ENCODE measurements at places on chromosomes 2 and 18. TPM values are rescaled to one million over a fixed set of nuclear protein-coding genes. Genes with fewer than 3 reads are reported as not detected.

DNA sequence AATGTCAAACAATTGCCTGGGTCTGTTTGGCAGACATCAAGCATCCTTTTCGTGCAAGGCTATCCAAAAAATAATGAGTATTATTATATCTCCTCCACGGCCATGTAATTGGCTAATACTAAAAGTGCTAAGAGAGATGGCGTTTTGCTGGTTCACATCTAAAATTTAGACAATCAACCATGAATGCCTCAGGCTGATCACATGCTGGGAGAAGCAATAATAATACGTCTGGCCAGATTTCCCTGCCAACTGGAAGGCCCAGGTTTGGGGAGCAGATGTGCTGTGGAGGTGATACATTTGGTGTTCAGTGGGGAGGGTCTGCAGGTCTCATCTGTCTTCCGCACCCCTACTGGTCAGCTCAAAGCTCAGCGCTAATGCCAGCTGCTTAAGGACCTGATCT lies 60.3 kb upstream of the CREB1 start:
- no peak for DNase-seq

DNA sequence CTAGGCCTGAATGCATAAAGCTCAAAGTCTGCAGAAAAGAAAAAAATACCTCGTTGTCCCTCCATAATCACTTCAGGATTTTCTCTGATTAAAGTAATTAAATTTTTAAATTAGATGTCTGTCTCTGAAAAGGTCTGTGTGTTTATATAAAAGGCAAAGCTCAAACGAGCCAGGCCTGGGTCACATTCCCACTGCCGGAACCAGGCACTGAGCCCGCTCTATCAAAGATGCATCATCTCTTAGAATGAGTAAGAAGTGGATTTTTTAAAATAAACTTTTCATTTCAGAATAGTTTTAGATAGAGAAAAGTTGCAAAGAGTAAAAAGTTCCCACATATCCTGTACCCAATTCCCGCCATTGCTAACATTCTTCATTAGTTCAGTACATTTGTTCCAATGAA lies 202.1 kb upstream of the KYNU start:
- DNase-seq, result no peak

- peak; percentile 76 for DNase-seq
These were observed 121.5 kb upstream of the CTAGE1 start for GRCh38 chr18:22539051-22539765.

DNA sequence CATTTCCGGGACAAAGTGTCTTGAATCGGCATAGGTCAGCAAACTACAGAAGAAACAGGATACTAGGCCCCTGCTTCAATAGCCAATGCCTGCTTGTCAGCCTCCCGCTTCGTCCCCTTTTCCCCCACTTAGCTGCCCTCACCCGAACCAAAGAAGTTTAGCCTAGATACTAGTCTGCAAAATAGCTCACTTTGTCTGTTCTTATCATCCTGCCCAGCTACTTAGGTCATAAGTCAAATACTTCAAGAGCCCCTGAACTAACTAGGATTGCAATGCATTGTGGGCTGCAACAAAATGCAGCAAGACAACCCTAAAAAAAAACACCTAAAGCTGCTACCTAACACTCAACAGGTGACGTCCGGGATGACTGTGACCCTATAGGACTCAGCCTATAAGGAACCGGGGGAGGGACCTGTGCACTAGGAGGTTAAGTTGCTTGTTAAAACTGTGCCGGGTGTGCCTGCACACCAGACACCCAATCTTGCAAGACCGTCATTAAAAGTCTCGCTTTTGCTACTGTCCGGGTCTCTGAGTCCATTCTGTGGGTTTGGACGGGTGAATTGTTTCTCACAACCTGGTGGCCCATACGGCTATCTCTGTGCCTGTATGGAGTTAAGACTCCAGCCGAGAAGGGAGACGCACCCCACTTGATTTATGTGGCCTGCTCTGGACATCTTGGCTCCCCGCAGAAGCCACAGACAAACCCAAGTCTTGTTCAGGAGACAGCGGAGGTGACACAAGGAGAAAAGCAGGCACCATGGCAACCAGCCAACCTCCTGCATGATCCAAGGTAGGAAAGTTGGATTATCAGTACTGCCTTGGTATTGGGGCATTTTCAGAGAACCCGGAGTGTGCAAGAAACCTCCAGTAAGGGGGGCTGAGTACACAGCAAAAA lies 105.9 kb downstream of the HIBCH start:
- peak; percentile 54 for DNase-seq

DNA sequence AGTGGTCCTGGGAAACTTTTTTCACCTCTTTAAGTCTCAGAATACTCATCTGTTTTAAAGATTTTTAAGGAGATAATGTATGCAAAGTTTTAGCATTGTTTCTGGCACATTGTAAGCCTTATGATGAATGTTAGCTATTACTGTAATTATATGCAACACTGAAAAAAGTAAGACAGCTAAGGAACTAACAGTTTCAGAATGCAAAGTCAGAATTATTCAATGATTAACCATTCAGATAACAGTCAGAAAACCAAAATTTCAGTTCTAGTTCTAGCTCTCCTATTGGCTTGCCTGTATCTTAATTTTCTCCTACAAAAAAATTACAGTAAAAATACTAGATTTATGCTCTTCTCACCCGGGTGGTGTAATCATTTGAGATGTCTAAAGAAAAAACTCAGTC lies 101.1 kb downstream of the SLC4A10 start:
- DNase-seq, result no peak

DNA sequence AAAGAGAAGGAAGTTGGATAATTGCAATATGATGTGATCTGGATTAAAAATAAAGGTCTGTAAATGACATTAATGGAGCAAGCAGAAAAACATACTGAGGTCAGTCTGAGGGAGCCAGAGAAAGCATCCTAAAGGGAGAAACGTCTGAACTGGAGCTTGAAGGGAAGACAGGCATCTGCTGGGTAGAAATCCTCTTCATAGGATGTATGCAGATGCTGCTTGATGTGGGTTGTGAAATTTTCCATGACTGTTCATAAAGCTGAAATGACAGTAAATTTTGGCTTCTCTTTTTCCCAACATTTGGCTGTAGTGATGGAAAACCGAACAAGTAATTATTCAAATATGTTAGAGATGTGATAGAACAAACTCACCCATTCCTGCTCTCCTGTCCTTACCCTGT lies 287.6 kb downstream of the CAMKMT start:
- DNase-seq, result no peak

DNA sequence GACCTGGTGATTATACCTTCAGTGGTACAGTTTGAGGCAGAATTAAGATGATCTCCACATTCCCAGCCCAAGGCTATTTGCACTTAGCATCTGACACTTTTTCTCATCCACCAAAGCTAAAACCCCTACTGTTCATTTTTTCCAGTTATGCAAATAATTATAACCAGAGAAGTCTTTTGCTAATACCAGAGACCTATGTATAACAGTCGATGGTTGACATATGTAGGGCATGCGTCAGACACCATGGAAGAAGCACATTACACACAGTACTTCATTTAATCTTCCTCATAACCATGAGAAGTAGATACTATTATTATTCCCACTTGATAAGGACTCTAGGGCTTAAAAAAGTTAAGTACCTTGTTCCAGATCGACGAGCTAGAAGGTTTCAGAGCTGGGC lies 36.5 kb downstream of the AP1S3 start:
- DNase-seq, result no peak

- no peak for DNase-seq
These were observed 35.8 kb downstream of the RBKS start for GRCh38 chr2:27854229-27854862.

- no peak for DNase-seq
These were observed 81.8 kb upstream of the SH3BP4 start for GRCh38 chr2:234869969-234870368.

- DNase-seq, result no peak
These were observed 189.3 kb downstream of the ANKRD44 start for GRCh38 chr2:197121255-197121654.

DNA sequence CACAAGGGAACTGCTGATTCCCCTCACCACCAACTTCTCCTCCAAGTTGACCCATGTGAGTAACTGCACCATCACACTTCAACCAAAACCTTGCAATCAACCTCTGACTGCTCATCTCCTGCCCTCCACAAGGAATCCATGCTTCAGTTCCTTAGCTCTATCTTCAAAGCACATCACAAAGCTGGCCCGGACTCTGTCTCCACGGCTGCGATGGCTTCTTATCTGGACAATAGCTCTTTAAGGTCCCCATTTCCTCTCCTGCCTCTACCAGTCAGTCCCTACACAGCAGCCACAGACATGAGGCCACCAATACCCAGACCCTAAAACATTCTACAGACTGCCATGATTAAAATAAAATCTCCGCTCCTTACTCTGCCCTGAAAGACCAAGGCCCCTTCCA lies 25.7 kb downstream of the MBOAT2 start:
- no peak for DNase-seq

DNA sequence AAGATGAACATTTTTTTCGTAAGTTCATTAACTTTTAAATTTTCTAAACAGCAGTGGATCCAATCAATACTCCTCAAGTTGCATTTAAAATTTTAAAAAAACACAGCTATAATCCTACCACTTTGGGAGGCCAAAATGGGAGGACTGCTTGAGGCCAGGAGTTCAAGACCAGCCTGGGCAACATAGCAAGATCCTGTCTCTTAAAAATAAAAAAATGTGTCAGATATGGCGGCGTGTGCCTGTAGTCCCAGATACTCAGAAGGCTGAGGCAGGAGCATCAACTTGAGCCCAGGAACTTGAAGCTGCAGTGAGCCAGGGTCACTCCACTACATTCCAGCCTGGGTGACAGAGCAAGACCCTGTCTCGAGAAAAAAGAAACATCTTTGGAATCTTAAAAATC lies 59.8 kb upstream of the RNU4ATAC start:
- DNase-seq, result no peak

DNA sequence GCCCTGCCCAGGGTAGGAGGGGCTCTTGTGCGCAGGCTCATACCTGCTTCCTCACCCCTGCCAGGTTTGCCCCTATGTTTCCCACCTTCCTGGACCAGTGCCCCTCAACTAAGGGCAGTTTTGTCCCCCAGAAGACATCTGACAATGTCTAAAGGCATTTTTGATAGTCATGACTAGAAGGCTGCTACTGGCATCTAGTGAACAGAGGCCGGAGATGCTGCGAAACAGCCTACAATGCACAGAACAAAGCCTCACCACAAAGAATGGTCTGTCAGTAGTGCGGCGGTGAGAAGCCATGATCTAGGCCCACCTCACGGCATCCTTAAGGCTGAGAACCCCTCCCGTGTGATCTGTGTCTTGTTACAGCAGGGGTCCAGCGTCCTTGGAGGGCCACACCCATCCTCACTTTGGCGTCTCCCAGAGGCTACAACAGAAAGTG lies 96.0 kb downstream of the TMEM17 start:
- no peak for DNase-seq

DNA sequence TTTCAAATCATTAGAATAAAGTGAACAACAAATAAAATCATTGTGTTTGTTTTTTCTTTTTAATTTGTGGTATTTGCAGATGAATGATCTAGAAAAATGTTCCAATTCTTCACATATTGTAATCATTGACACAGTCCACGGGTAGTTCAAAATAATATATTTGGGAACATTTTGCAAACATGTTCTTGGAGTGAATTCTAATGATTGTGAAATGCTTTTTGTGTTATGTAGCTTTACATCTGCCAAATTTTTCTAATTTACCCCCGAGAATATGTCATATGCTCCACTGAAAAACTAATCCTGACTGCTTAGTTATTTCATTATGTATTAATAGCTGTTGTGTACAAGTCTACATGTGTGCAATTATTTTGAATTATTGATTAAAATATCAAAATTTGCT lies 1468.4 kb upstream of the NXPH2 start:
- DNase-seq, result no peak

GRCh38 chr2:53021292-53021691 lies 746.3 kb upstream of the CHAC2 start:
- no peak for DNase-seq

DNA sequence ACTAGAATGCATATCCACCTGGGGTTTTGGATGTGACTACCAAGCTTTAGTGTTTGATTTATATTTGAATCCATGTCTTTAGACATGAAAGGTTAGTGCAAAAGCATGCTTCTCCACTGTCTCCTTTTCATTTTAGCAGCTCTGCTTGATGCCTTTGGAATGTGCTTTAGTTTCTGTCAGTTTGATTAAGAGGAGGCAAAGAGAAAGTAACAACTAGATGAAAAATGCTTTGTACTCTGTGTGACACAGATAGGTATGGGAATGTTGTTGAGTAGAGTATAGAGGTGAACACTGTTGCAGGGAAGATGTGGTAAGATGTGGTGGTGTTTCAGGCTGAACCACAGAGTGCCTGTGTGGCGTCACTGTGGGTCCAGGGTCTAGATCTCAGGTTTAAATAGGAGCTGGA lies 19.8 kb downstream of the PIK3C3 start:
- DNase-seq, result no peak

DNA sequence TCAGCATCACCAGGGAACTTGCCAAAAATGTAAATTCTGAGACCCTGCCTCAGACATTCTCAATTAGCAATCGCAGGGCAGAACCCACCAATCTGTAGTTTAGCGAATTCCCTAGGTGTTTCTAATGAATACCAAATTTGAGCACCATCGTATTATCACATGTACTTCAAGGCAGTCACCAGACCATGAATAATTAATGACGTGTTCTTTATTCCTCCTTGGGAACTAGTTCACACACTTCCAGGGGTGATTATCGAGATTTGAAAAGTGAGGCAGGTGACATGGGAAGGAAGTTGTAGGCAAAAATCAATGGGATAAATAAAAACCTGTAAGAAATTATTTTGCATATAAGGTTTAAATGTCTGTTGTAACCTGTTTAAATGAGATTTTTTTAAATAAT lies 102.5 kb upstream of the CRIM1 start:
- no peak for DNase-seq

- DNase-seq, result no peak
These were observed 149.6 kb downstream of the LAMA3 start for GRCh38 chr18:23838801-23839366.

GRCh38 chr2:129656081-129656598 lies 323.3 kb upstream of the RAB6C start:
- DNase-seq, result no peak

DNA sequence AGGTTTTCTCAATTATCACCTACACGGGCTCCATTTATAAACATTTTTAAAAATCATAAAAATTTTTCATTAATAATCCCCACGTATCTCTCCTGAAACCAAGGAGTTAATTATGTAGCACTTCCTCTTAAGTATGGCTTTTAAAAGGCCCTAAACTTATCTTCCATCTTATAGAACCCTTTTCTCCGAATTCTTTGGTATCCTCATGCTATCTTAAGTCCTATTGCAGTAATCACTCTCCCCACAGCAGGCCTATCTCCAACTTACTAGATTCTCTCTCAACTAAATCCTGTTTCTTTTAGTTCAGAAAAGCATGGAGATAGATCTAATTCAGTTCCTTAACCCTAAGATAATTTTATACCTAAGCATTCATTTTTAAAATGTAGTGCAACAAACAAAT lies 26.2 kb downstream of the RPRD1A start:
- DNase-seq, result no peak

The MATN3 gene
- total RNA-seq, result 0.16 TPM

The NGEF gene
- not detected for total RNA-seq

The MAL gene
- 5.5 TPM for total RNA-seq

The OTOS gene
- not detected for total RNA-seq

The GAREM2 gene
- total RNA-seq, result 1.3 TPM

The NEURL3 gene
- not detected for total RNA-seq

The COL5A2 gene
- 6.8 TPM for total RNA-seq

The SIX3 gene
- not detected for total RNA-seq

The C1GALT1C1L gene
- total RNA-seq, result 1.1 TPM

The DCDC2C gene
- not detected for total RNA-seq

The CNDP1 gene
- total RNA-seq, result not detected

The TMEFF2 gene
- 0.19 TPM for total RNA-seq

The CIB4 gene
- total RNA-seq, result not detected

The BCL11A gene
- 31.6 TPM for total RNA-seq

The CCDC74A gene
- 0.35 TPM for total RNA-seq
